ENCODE measurements at places on chromosomes 7 and 10.

GRCh38 chr10:12418725-12419261 lies 69.4 kb downstream of the CAMK1D start:
- DNase-seq, result no peak

DNA sequence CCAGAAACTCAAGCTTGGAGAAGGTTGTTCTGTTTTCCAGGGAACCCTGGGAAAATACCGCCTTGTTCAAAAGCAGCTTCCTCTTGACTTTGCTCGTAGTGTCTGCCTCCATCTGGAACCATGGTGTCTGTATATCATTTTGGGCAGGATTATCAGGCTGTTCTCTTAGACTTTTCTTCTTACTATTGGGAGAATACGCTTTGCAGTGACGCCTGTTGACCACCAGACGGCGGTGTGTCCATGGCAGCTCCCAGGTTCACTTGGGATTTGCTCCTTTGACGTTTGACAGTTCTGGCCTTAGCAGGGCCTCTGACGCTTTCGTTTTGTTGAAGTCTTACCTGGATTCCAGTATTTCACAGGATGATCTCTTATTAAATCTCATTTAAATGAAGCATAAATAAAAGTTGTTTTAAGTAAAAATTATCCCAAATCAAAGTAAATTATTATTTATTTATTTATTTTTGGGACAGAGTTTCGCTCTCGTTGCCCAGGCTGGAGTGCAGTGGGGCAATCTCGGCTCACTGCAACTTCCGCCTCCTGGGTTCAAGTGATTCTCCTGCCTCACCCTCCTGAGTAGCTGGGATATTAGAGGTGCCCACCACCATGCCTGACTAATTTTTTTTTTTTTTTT lies 41.8 kb upstream of the GJD4 start:
- no peak for DNase-seq

GRCh38 chr7:39720586-39720985 lies 97.2 kb downstream of the RALA start:
- no peak for DNase-seq

- DNase-seq, result no peak
Observed at GRCh38 chr10:123808906-123809305, 82.7 kb downstream of the CPXM2 start.

DNA sequence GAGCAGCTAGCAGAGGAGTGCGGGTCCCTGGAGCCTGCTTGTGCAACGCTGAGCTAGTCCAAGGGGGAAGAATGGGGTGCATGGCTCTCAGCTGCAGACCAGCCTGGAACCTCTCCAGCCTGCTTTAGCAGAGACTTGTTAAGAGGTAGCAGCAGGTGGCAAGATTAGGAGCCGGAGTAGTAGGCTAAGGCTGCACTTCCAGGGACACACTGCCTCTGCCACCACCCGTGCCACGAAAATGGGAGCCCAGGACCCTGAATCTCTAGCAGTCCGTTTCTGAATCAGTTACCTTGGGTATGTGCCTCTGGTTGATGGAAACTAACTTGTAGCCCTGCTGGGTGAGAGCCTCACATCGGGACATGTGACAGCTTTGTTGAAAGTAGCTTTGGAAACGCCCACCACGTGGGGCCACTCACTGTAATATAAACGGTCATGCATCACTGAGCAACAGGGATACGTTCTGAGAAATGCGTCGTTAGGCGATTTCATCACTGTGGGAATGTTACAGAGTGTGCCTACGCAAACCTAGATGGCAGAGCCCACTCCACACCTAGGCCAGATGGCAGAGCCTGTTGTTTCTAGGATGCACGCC lies 25.9 kb downstream of the HTRA1 start:
- DNase-seq, result no peak

DNA sequence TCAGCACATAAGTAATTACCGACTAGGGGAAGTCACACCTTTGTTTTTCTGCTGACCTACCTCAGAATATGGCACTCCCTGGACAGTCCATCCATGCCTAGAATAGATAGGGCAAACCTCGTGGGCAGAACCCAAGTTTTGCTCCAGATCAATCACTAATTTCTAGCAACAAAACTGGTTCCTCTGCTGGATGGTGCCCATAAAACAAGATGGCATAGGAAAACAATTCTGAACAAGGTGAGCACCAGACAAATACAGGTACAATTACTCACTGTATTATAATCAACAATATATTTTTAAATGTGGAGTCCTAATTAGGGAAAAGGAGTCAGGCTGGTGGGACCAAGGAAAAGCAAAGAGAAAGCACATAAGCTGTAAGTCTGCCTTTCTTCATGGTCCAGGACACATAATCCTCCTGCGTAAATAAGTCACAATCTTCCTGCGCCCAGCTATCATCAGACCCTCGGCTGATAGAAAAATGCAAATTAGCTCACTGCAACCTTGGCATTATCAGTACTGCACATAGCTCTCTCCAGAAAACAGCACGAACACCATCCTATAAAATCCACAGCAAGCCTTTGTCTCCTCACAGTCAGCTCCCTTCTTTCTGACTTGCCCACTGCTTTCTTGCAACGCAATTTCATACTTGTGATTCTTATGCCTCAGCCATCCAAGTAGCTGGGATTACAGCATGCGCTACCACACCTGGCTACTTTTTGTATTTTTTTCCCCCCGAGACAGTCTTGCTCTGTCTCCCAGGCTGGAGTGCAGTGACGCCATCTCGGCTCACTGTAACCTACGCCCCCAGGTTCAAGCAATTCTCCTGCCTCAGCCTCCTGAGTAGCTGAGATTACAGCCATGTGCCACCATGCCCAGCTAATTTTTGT lies 15.1 kb downstream of the URGCP start:
- DNase-seq, result no peak

- no peak for DNase-seq
Observed at GRCh38 chr7:8387551-8388256, 45.7 kb upstream of the NXPH1 start.

DNA sequence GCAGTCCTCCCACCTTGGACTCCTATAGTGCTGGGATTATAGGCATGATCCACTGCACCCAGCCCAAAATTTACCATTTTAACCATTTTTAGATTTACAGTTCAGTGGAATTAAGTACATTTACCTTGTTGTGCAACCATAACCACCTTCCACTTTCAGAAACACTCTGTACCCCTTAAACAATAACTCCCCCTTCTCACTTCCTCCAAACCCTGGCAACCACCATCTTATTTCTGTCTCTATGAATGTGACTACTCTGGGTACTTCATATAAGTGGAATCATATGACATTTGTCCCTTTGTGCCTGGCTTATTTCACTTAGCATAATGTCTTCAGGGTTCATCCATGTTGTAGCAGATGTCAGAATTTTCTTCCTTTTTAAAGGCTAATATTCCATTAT lies 33.6 kb downstream of the SUFU start:
- DNase-seq, result no peak

DNA sequence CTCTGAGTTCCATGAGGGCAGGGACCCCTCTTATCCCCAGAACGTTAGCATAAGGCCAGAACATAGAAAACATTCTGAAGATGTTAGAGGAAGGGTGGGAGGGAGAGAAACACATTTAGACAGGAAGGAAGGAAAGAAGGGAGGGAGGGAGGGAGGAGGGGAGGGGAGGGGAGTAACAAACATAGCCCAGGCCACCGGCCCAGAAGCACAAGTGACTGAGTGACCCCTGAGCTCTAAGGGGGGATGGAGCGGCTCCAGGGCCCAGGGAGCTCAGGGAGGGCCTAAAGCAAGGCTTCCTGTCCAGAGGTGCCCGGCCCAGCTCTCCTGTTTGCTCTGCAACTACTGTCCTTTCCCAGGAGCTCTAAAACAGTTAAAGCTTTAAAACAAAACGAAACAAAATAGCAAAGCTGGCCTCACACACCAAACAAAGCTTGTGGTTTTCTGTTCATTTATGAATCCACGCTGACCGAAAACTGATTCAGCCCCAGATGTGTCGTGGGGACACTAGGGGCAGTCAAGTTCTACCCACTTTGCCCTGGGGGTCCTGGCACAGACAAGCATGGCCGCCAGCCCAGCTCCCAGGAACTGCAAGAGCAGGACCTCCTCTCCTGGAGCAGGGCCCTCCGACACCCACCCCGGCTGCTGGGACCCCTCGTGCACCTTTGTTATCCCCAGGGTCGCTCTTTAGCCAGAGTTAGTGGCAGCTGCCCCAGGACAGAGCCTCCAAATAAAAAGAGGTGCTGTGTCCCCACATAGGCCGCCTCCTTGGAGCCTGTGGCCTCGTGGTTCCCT lies 496.2 kb upstream of the FOXK1 start:
- no peak for DNase-seq

DNA sequence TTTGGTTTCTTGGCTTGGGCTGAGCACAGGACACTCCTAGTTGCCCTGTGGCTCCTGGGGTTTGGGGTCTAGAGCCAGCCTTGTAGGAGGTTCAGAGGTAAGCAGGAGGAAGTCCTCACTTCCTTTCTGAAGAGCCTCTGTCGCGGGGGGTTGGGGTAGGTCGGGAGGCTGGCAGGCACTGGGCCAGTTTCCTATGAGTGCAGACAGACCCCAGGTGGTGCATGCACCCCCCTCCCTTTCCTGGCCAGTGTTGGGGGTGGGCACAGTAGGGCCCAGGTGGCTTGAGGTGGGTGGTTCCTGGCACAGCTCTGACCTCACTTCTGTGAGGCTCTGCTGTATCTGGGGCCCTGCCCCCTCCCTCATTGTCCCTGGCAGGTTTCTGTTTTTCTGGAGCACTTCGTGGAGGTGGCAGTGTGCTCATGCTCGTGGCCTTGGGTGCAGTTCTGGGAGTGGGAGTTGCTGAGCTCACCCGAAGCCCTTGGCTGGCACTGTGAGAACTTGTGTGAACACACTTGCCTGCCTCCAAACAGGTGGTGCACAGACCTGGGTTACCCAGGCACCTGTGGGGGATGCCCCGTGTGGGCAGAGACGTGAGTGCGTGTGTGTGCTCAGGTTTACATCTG lies 1.8 kb downstream of the PALD1 start:
- no peak for DNase-seq

GRCh38 chr7:117338020-117338419 lies 15.2 kb upstream of the WNT2 start:
- DNase-seq, result no peak

- DNase-seq, result no peak
Observed at GRCh38 chr7:16040346-16040745, 353.9 kb upstream of the MEOX2 start.

- no peak for DNase-seq
Observed at GRCh38 chr7:87933605-87933952, 472 bp upstream of the ADAM22 start.

DNA sequence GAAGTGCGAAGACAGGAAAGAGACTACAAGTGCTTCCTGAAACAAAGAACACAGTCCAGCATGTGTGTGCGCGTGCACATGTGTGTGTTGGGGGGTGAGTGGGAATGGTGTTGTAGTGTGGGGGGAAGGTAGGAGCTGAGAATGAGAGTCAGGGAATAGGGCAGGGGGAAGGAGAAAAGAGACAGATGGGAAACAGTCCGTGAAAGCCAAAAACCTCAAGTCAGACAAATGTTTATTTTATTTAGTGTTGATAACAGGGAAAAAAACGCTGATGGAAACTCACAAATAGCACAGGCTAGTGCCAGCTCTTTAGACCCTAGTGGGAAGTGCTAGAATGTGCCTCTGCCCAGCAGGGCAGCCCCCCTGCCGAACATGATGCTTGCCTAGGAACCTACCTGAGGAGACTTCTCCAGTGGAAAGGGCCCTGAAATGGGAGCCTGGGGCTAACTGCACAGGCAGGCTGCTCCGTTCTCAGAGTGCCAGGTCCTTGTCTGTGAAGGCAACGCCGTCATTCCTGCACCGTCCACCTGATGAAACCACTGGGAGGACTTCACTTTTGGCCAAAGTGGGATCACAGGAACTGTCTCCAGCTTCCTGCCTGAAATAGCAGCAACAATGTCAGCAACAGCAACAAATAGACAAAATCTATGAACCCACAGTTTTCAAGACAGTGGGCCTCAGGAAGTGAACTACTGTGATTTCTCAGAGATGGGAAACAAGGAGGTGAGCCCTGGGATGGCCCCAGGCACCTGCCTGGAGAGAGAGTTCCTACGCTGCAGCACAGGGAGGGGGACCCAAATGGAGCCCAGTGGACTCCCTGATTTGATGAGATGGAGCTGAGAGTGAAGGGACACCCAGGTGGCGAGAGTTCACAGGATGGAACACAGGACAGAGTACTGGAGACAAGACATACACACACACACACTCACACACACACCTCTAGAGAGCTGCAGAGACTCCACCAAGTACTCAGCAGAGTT lies 379.7 kb downstream of the RPS24 start:
- no peak for DNase-seq

DNA sequence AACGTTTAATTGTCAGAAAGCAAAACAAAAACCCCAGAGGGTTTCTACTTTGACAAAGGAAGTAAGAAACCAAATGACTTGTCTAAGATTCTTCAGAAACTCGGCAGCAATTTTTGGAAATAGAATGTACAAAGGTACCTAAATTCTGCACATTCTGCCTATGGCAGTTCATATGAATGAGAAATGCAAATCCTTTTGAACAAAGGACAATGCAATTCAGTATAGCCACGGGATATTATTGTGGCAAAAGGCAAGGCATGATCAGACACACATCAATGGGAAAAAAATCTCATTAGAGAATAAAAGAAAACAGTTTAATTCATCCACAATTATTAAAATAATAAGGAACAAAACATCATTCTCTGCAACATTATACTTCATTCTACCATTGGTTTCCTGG lies 93.4 kb downstream of the SEMA3C start:
- DNase-seq, result no peak

GRCh38 chr7:159109653-159110035 lies 35.0 kb downstream of the VIPR2 start:
- DNase-seq, result no peak

DNA sequence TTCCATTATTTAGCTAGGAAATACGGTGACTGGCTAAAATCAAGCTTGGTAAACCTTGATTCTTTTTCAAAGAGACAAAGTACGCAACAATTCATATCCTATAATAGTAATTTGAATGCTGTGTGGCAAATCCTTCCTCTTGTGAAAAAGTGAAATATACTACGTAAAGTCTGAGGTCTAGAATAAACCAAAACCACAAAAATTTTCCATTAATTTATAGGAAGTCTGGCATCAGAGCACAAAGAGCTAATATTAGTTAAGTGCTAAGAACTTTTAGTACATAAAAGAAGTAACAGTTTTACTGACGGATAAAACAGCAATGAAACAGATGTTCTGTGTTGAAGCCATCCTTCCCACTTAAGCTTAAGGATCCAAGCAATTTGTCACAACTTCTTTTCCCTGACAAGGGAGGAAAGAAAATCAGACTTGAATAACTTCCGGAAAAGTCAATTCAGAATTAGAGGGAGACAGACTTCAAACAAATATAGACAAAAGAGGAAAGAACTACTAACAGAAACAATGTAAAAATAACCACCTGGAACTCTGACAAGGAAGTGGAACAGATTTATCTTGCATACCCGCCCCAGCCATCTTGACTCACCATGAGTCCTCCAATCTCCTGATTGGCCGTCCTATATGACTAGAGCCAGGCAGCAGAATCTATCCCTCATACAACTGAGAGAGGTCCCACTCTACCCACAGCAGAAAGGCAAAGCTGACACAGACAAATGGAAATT lies 34.6 kb downstream of the RHEB start:
- no peak for DNase-seq

All from epithelial cell of proximal tubule (primary cell).